ENCODE measurements at places on chromosomes 2 and 18.

- no peak for DNase-seq
These were observed 7.1 kb downstream of the MTA3 start for GRCh38 chr2:42575458-42576064.

DNA sequence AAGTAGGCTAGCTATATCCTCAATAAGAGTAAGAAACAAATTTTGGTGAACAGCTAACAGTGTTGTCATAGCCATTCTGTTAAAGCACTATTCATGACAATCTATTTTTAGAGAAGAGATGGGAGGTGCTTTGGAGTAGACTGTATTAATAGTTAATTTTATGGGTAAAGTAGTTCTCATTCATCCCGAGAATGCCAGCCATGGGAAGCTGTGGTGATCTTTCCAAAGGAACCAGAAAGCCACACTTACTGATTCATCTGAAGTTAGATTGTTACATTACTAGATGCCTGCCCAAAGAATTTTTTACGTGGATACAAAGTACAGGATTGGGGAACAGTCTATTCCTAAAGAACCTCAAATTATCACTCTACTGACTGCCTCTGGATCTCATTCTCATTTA, 74.6 kb downstream of the ZRANB3 start:
- no peak for DNase-seq

DNA sequence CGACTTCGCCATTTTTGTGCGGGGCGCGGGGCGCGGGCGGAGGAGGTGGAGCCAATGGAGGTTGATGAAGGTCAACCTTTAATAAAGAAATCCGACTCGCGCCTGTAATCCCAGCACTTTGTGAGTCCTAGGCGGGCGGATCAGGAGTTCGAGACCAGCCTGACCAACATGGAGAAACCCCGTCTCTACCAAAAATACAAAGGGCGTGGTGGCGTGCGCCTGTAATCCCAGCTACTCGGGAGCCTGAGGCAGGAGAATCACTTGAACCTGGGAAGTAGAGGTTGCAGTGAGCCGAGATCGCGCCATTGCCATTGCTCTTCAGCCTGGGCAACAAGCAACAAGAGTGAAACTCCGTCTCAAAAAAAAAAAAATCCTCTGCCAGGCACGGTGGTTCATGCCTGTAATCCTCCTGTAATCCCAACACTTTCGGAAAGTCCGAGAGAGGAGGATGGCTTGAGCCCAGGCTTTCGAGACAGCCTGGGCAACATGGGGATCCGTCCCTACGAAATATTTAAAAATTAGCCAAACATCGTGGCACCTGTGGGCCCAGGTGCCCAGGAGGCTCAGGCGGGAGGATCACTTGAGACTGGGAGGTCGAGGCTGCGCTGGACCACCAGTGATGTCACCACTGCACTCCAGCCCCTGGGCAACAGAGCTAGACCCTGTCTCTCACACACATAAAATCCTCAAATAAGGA, 493 bp upstream of the PREB start:
- DNase-seq = no peak

DNA sequence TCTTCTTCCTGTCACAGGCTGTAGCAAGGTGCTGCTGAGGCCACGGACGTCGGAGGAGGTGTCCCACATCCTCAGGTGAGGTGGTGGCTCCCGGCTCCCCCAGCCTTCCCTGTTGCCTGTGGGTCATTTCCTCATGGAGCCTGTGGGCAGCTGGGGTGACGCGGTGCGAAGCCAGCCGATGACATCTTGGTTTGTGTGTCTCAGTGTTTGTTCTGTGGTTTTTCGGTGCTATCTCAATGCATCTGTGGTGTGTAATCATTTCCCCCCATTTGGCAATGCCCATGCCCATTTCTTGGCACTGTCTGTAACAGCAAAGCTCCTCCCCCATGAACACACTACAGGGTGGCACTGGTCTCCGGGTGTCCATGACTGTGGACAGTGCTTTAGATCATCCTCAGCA, 6.6 kb downstream of the D2HGDH start:
- DNase-seq = no peak

DNA sequence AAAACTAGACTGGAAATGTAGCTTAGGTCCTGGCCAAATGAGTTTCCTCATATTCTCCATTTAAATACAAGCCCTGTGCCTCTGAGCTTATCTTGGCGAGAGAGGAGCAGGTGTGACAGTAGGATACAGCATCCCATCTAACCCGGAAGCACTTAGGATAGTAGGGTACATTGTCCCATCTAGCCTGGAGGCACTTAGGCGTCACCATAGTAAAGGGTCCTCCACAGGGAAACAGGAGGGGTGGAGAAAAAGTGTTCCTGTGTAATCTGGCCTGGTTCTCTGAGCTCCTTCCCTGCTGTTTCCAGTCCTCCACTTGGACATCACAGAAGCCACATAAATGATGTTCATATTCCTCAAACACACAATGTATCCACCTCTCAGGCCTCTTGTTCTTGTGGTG, 301.4 kb downstream of the GALR1 start:
- no peak for DNase-seq

GRCh38 chr2:38217401-38218188, 141.6 kb upstream of the CYP1B1 start:
- no peak for DNase-seq

DNA sequence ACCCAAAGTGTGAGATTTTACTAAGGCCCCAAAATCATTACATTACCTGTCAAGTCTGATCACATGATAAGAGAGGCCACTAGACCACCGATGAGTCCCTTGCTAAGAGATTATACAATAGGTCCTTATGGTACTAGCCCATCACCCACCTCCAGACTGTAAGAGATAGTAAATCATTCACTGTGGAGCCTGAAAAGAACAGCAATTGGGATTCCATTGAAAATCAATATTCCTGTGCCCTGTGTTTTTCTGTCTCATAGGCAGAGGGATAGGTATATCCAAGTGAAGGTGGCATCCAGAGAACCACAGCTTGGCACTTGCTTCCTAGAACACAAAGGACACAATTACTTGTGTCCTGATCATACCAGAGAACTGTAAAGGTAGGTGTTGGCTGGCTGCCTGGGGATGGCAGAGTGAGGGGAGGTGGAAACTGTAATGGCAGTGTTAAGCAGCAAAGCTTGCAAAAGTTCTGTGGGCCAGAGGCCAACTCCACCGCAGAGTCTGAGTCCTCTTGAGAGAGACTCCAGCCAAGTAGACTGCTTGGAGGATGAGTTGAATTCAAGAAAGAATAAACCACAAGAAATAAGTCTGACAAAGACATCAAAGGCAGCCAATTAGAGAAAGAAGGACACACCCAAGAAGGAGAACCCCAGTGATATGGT, 102.0 kb upstream of the PIEZO2 start:
- no peak for DNase-seq

DNA sequence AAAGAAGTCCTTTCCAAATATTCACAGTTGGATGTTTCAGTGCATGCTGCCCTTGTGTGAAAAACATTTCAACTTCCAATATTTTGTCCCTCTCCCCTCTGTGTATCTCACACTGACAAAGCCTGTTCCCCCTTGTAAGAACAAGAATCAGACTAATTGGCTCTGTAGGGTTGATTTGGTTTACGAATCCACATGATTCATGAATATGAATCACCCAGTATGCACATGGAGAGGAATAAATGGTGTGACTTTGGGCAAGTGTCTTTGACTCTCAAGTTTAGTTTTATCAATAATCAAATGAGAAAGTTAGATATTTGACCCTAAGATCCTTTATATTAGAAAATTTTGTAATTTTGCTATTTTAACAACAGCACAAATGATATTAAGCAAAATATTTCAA, 9.3 kb upstream of the CDH20 start:
- no peak for DNase-seq

GRCh38 chr2:113155331-113155730, 18.4 kb upstream of the PSD4 start:
- no peak for DNase-seq

GRCh38 chr2:53095227-53095626, 672.4 kb upstream of the CHAC2 start:
- no peak for DNase-seq

DNA sequence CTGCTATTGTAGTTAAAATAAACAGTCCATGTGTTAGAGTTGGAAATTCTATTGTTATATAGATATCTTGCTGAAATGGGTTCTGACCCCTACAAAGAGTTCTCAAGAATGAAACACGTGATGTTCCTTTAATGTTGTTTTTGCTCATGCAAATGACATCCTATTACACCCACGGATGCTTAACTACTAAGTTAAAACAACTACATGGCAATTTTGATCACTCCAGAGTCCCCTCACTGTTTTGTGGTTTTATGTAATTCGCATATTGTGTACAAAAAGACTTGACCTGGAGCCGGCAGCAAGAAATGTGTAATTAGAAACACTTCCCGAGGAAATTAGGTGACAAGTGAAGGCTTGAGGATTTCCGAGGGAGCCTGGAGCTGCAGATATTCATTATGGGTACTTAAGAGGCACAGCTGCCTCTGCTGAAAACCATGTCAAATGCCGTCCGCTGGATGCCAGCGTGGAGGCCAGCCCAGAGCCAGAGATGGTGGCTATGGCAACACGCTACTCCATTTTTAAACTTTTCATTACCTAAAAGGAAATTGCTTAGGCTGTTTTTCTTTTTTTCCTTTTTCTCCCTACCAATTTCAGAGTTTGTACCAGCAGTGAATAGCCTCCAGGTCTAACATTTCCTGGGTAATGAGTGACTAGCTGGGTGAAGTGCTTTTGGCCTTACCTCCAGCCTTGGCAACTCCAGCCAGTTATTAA, 21.0 kb upstream of the CABLES1 start:
- no peak for DNase-seq

- no peak for DNase-seq
These were observed 177.5 kb downstream of the ANAPC1 start for GRCh38 chr2:111706481-111707001.

DNA sequence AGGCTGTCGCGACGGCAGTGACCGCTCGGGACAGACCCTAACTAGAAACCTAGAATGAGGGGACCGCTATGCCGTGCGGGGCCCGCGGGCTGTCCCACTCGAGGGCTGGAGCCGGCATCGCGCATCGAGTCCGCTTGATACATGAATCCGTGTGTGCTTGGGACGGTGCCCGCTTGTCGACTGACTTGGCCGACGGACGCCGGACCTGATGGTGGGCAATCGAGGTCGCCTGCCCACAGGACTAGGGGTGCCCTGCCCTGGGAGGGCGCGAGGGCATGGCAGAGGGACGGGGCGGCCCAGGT, 749 bp upstream of the PTMA start:
- no peak for DNase-seq

DNA sequence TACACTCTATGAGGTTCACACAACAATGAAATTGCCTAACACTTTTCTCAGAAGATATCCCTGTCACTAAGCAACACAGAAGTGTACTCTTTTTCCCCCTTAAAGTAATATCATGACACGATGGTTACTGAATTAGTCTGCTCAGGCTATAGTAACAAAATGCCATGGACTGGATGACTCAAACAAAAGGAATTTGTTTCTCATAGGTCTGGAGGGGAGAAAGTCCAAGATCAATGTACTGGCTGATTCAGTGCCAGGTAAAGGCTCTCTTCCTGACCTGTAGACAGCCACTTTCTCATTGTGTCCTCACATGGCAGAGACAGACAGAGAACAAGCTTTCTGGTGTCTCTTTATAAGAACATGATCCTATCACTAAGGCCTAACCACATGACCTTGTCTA, 211.9 kb downstream of the RBM43 start:
- DNase-seq = no peak

DNA sequence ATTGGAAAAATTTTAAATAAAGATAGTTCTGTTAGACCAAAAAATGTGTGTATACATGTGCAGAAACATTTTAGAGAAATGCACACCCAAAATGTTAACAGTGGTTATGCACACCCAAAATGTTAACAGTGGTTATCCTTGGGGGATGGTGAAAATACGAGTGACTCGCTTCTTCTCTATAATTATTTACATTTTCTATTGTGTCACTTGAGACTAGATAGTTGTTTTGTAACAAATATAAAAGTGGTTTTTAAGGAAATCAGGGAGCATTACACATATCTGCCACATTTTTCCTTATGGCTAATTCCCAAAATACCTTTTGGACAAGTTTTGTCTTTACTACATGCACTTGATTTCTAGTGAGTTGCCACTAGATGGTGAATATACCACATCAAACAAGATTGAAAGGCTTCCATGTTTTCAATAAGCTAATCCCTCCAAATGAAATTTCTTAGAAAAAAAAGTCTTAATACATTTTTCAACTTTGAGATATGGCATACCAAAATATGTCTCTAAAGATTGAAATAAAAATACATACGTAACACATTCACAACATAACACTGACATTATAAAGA, 9.0 kb upstream of the HIBCH start:
- DNase-seq = no peak

GRCh38 chr2:105746177-105747080, 1.7 kb downstream of the NCK2 start:
- peak; percentile 50 for DNase-seq

DNA sequence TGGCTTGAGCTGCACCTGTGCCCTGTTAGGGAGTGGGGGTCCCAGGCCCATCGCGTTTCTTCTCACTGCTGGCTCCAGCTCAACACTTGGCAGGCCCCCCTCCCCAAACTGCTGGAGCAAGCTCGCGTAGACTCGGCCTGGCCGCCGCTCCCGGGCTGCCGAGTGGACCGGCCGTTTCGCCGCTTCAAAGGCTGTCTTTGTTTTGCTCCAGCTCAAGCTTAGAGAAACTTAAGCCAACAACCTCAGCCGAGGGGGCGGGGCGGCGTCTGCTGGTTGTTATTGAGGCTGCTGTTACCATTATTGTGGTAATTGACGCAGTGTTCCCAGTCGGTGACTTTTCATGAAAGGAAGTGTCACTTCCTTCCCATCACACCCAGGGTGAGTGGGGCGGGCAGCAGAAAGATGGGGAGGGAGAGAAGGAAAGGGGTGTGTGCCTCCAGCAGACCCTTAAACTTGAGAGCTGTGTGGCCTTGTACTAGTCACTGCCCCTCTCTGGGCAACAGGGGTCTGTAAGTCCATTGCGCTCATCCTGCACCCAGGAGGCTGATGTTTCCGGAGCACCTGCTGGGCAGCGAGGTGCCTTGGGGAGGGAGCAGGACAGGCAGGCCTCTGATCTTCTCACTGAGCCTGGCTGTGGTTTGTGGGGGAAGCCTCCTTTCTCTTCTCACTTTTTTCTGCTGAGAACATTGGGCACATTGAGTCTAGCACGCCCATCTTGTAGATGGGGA, 2.1 kb downstream of the ARID5A start:
- DNase-seq = peak; percentile 76

DNA sequence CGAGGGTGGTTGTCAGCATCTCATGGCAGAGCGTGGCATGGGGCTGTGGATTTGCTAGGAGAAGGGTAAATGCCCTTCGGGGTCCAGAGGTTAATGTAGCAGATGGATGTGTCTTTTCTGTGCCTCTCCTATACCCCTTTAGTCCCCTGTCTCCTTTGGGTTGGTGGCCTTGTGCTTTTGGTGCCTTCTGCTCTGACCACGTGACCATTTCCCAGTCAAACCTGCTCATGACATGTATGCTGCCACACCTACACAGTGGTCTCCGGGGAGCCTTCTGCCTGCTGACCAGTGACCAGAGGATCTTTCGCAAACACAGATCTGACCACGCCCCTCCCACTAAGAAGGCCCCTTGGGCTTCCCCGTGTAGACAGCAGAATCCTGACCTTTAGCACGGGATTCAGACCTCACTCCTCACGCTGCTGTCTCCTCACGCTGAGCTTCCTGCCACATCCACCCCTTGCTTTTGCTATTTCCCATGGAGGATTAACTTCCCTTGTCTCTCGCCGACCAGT, 116.2 kb downstream of the ACOXL start:
- no peak for DNase-seq
